ENCODE measurements at places on chromosomes 6 and 20.
A peak's percentile ranks its signal among the peaks of the same experiment; 100 is the strongest.

- DNase-seq, result no peak
These were observed 722.6 kb upstream of the NRSN1 start for GRCh38 chr6:23403460-23403859.

- no peak for DNase-seq
These were observed 152.4 kb upstream of the HSF2 start for GRCh38 chr6:122246906-122247658.

DNA sequence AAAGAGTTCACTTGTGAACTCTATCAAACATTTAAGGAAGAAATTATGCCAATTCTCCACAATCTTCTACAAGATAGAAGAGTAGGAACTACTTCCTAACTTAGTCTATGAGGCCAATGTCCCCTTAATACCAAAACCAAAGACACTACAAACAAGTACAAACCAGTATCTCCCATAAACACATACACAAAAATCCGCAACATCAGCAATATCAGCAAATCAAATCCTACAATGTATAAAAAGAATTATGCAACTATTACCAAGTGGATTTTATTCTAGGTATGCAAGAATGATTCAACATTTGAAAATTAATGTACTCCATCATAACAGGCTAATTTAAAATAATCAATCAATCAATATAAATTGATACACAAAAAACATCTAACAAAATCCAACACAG, 45.4 kb downstream of the SYCP2 start:
- no peak for DNase-seq

- no peak for DNase-seq
These were observed 161.7 kb upstream of the AFDN start for GRCh38 chr6:167664678-167665660.

DNA sequence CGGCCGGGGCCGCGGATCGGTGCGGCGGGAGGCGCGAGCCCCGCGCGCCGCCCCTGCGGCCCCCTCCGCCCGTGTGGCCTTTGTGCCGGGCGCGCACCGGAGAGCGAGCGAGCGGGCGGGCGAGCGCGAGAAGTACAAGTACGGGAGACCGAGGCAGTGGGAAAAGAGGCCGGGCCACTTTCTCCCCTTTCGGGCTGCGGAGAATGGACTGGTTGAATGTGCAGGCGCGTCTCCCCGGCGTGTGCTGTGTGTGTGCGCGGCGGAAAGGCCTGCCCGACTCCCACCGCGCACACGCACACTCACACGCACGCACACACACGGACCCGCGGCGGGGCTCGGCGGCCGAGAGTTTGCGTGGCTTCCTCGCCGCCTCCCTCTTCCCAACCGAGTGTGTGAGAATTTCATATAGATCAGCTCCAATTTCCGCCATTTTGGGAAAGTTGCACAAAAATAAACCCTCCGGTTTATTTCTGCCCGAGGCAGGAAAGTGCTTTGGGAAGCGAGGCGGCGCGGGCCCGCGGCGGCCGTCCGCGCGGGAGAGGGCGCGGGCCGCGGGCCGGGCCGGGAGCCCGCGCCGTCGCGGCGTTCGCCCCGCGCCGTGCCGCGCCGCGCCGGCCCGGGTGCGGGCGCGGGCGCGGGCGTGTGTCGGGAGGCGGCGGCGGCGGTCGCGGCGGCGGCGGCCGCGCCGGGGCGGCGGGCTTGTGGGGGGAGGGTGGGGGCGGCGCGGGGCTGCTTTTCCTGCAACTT, 1.1 kb downstream of the L3MBTL3 start:
- DNase-seq, result peak; percentile 54

DNA sequence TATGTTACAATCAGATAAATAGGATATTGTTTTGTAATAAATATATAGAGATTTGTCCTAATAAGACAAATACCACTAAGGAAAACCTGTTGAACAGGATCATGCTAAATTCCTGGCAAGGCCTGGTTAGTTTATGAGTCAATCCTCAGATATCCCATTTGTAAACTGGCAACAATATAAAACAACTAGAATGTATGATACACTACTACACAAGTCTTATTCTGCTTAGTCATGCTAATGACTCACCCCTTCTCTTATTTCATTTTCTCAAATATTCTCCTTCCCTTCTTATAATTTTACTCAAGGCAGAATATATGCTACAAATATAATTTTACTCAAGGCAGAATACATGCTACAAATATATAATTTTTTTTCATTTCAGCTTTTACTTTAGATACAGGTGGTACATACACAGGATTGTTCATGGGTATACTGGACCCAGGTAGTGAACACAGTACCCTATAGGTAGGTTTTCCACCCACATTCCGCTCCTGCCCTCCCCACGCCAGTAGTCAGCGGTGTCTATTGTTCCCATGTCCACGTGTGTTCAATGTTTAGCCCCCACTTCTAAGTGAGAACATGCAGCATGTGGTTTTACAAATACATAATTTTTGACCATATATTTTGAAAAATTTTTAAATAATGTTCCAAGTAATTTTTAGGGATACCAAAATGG, 6.3 kb downstream of the OSER1 start:
- DNase-seq, result no peak

DNA sequence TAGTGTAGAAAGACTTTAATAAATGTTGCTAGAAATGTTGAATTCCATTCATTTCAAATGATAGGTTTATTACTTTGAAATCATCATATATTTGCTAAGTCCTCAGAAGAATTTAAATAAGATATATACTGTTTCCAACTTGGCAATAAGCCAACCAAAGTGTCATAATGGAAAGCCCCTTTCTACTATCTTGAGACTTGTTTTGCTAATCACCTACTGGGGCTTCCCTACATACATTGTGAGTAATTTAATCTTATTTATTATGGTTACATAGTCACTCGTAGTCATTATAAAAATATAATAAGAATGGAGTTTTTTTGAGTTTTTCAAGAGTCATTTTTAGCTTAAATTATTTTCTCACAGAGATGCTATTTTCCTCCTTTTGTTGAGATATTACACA, 20.7 kb downstream of the COL19A1 start:
- no peak for DNase-seq

DNA sequence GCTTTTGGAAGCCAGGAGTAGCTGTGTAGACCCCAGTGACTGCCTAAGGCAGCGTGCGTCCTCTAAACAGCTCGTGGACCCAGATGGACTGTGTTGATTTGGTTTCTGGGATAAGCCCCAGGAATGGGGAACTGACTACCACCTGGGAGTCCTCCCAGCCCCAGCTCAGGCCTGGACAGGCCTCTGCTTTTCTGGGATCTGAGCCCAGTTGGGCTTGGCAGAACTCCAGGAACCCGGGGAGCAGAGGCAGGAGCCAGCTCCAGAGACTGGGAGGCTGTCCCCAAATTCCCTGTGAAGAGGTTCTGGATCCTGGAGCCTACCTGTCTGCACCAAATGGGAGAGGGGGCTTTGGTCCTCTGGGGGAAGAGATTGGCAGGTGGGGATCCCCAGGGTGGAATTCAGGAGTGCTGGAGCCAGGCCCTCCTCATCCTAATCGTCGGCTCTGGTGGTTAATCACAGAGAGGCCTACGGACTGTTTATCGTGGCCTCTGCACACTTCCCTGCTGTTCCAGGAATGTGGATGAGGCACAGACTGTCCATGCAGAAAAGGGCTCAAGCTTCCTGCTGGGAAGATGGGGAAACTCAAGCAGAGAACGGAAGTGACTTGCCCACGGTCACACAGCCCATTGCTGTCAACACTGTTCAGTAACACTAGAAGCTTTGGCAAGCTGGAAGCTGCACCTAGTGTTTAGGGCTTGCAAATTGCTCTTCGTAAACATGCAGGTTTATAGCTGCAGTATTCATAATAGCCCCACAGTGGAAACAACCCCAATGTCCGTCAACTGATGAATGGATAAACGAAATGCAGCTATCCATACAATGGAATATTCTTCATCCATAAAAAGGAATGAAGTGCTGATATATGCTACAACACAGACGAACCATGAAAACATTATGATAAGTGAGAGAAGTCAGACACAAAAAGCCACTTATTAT, 100.6 kb downstream of the KCNB1 start:
- DNase-seq, result no peak

DNA sequence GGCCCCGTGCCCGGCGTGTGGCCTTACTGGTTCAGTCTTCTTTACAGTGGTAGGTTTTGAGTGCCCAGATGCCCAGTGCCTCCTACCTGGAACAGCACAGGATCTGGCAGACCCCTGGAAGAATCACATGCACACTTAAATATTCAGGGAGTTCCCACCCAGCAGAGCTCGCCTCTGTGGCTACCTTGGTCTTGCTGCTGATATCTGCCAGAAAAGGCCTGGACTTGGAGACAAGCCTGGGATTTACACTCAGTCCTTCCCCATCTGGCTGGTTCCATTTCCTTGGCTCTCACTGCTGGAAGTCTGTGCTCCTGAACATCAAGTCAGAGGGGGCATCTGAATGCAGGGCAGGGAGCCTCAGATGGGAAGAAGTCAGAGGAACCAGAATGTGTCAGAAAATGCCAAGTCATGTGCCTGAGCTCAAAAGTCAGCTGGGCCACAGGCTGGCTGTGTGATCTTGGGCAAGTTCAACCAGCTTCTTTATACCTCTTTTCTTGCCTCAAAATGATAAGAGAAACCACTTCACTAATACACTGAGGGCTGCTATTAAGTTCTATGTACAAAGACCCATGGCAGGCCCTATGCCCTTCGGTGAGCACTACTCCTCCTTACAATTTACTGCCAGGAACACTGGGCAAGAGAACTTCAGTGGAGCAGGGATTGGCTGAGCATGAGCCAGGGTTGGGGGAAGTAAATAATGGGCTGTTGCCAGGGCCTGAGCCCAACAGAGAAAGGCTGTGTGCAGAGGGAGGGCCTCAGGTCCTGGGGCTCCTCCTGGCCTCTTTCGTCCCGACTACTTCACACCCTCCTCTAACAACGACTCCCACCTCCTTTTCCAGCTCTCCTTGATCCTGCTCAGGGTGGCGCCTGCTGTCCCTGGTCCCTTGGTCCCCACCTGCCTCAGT, 158.1 kb upstream of the PROKR2 start:
- no peak for DNase-seq

DNA sequence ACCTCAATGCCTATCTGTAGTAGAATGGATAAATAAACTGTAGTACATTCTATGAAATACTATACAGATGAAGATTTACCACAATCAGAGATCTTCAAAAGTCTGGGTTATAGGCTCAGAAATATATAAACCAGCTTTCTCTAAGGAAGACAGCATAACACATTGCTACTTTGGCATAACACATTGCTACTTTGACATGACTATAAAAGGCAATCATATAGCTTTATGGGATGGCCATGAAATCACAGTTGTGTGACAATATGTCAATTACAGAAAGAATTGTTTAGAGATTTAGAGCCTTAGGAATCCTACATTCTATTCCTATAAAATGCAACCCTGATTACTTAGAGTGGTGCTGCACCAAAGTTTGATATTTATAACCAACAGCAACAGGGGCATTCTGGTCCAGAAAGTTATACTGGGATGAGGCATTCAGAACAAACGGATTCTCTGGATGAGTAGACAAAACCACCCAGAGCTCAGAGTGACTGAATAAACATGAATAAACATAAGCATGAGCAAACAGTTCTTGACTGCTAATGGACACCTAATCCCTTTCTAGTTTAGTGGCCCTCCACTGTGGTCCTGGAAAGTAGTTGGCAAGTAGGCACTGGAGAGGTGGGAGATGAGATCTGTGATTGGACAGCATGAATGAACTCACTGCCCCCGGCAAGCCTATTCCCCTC, 12.0 kb downstream of the TTI1 start:
- DNase-seq, result no peak

GRCh38 chr6:30463651-30464618, 25.4 kb upstream of the HLA-E start:
- DNase-seq, result peak; percentile 70

DNA sequence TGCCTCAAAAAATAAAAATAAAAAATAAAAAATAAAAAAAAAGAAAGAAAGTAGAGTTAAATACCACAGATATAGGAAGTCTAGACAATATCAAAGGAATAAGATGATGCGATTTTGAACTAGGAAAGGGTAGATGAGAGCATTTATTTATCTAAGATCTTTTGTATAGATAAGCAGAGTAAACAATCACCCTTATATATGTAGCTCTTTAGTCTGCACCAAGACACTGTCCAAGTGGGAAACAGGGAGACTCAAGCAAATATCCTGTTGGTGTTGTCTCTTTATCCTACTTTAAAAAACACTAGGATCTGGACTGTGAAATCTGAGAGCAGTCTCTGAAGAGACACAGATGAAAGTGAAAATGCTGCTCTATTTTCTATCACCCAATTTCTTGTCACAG, 587.0 kb upstream of the FLRT3 start:
- DNase-seq, result no peak

DNA sequence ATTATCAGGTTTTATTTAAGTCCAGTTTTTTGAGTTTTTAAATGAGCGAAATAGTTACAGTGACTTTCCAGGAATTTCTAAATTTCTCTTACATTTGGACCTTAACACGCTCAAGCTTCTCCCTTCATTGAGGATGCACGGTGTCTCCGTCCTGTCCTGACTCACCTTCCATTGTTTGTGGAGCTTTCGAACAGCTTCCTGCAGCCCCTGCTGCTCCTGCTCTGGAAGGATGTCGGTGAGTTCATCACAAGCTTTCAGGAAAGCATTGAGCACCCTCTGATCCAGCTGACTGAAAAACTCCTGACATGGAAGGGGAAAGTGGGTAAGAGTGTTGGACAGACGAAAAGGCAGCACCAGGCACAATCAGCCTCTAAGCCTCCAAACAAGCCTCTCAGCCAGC, 183.7 kb downstream of the SYNE1 start:
- no peak for DNase-seq

- no peak for DNase-seq
These were observed 680.4 kb upstream of the GJE1 start for GRCh38 chr6:141452354-141452686.

DNA sequence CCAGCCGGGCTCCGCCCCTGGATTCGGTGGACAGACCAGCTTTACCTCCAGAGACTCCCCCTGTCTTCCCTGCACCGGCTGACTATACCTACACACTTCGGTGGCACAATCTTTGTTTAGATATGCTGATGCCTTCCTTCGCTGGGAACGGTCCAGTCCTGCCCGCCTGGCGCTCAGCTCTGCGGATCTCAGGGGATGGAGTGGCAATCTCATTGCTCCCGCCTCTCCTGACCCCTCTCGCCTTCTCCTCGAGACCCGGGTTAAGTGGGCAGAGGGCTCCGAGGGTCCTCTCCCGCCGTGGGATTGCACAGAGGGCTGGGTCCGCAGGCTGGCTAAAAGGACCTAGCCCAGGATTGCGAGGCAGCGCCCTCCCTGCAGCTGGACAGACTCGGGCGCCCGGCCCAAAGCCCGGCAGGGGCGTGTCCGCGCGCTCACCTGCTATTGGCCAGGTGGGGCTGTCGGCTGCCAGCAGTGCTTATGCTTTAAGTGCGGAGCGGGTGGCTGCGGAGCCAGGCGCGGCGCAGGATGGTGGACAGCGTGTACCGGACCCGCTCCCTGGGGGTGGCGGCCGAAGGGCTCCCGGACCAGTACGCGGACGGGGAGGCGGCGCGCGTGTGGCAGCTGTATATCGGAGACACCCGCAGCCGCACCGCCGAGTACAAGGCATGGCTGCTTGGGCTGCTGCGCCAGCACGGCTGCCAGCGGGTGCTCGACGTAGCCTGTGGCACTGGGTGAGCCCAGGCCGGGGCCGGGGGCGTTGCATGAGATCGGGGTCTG, at the start of gene GNMT:
TSS of gene GNMT (plus strand) at position 512 of the 777 bp plus-strand sequence. CDS start at position 526, 14 bp downstream.
- peak; percentile 47 for DNase-seq

GRCh38 chr20:22542427-22542826, 41.9 kb downstream of the FOXA2 start:
- DNase-seq, result no peak

- no peak for DNase-seq
These were observed 78.2 kb upstream of the PTPRK start for GRCh38 chr6:128598571-128598970.

- no peak for DNase-seq
These were observed 8.0 kb downstream of the DNPH1 start for GRCh38 chr6:43221046-43221972.

- DNase-seq, result no peak
These were observed 39.4 kb upstream of the MLIP start for GRCh38 chr6:54071821-54072340.

GRCh38 chr20:42442716-42443115, 747.0 kb downstream of the PTPRT start:
- DNase-seq, result no peak

Data from activated CD4-positive, CD25-positive, alpha-beta regulatory T cell treated with anti-CD3 and anti-CD28 coated beads, Interleukin-2, amount 50 U/mL, for 72 hours (primary cell).